ENCODE measurements at places on chromosomes 6 and 20.

DNA sequence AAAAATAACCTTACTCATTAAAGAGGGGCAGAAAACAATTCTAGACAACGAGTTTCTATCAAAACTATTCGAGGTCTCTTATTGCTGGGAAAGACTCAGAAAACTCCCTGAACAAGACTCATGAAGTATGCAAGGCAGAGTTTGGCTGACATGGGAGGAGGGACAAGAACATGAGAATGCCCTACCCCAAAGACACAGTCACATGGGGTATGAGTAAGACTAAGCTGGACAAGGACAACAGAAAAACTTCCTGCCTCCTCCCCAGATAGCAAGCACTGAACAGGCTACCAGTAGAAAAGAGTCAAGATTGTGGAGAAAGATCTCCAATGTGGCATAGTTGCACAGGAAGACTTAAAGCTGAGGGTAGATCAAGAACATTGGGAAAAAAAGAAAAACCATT lies 39.7 kb upstream of the PHIP start:
- no peak for DNase-seq

- DNase-seq: no peak
Observed at GRCh38 chr20:23293689-23294088, 56.9 kb upstream of the NXT1 start.

GRCh38 chr6:125220712-125221111 lies 67.1 kb downstream of the TPD52L1 start:
- no peak for DNase-seq

- DNase-seq: no peak
Observed at GRCh38 chr6:130322673-130323268, 43.0 kb upstream of the TMEM200A start.

GRCh38 chr6:72856801-72857200 lies 234.9 kb downstream of the KCNQ5 start:
- DNase-seq: no peak

GRCh38 chr6:131997429-131998153 lies 46.4 kb upstream of the CCN2 start:
- DNase-seq: no peak

- DNase-seq: no peak
Observed at GRCh38 chr6:63739094-63739687, 103.6 kb downstream of the PHF3 start.

- no peak for DNase-seq
Observed at GRCh38 chr20:51373713-51374455, 168.6 kb downstream of the NFATC2 start.

GRCh38 chr6:45650524-45651135 lies 272.9 kb upstream of the SUPT3H start:
- no peak for DNase-seq

DNA sequence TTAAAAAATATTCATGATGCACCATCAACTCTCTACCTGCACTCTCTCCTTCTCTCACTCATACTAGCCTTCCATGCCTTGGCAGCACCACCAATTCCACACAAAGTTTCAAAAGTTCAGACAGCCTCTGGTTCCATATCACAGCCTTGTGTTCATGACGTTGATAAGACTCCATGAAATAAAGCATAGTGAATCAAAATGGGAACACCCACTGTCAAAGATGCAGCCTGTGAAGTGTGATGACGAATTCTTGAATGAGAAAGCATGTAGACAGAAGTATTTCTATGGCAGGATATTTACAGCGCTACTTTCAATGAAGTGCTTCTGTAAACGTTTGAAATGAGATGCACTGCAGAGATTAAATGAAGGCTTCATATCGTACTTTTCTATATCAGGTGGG lies 77.3 kb upstream of the FERMT1 start:
- DNase-seq: no peak

DNA sequence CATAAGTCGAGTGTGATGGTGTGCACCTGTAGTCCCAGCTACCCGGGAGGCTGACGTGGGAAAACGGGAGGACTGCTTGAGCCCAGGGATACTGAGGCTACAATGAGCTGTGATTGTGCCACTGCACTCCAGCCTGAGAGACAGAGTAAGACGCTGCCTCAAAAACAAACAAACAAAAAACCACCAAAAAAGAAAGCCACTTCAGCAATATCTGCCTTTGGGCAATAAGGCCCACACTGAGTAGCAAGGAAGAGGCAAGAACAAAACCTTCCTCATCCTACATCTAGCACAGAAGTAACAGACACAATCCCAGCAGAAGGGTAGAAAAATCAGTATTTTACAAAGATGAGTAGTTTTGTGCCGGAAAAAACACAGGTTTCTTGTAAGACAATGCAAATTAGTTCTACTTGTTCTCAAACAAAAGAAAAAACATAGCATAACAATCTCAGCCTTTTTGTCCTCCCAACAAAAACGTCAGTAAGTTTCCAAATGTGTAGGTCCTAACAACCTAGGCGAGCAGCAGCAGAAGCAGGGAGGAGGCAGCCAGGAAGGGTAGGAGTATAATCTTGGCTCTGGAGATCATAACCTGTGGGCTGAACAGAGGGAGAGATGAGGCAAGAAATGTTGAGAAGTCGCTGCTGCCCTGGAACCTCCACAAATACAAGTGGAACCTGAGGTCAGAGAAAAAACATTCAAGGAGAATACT lies 5.7 kb downstream of the PPP1R10 start:
- no peak for DNase-seq

- no peak for DNase-seq
Observed at GRCh38 chr6:167907837-167908681, 81.3 kb downstream of the AFDN start.

DNA sequence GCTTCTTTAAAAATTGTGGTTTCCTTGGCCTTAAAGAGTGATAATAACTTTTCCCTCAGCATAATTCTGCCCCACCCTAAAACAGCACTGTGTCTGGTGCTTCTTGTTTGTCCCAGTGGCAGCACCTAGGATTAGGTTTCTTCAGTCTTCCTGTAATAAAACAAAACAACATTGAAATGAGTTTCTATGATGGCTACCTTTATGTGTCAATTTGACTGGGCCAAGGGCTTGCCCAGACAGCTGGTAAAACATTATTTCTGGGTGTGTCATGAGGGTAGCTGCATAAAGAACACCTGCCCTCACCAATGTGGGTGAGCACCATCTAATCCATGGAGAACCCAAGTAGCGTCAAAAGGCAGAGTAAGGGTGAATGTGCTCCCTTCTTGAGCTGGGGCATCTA lies 117.8 kb downstream of the QRSL1 start:
- DNase-seq: no peak

GRCh38 chr20:42700372-42700771 lies 489.3 kb downstream of the PTPRT start:
- DNase-seq: no peak

DNA sequence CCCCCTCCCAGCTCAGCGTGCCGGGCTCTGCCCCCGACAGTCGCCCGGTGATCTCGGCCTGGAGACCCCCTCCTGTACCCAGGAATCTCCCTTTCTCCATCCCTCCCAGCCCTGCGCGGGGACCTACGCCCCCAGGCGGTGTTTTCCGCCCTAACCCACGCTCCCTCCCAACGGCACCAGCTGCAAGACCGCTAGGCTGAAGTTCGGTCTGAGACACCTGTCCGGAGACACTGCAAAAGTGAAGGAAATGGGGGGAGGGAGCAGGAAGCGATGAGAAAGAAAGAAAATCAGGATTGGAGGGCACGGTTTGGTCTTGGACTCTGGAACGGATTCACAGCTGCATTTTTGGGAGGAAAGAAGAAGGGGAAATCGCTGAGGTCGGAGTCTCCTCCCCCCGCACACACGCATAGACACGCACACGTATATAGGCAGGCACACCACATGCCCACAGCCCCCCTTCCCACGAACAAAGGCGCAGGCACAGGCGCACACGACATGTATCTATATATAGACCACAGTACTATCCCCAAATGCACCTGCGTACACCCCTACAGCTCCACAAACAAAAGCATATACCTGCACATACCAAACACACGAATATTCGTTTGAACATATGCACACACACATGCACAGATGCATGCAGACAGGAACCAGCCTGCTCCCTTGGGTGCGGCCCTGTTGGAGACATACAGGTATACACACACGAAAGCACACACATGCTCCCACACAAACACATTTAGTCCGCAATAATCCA lies 1.0 kb downstream of the SLC32A1 start:
- no peak for DNase-seq

DNA sequence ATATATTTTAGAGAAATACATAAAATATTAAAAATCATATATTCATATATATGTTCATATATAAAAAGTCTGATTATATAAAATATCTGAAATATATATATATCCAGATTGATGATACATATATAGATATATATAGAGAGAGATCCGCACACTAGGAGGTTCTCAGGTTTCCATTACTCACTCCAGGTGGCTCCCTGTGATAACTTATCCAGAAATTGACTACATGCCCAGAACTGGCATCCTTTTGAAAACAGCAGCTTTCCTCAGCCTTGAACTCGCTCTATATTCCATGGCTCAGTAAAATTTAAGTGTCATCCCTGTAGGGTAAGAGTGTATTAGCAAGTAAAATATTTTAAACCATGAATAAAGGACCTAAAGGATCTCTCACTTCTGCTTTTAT lies 206.8 kb downstream of the TINAG start:
- no peak for DNase-seq

DNA sequence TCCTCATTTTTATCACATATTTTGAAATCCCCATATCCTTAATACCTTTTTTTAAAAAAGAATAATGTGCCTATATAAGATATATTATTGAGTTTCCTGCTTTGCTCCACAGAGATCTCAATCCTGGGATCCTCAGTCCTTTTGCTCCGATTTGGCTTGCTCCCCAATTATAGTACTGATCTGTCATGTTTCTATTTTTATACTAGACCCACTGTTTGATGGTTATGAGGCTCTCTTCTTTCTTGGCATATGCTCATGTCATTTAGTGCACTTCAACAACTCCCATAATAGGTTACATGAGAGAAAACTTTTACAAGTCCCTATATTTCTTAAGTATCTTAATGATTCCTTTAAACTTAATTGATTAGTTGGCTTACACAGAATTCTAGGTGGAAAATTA lies 958.5 kb upstream of the EPHA7 start:
- no peak for DNase-seq

DNA sequence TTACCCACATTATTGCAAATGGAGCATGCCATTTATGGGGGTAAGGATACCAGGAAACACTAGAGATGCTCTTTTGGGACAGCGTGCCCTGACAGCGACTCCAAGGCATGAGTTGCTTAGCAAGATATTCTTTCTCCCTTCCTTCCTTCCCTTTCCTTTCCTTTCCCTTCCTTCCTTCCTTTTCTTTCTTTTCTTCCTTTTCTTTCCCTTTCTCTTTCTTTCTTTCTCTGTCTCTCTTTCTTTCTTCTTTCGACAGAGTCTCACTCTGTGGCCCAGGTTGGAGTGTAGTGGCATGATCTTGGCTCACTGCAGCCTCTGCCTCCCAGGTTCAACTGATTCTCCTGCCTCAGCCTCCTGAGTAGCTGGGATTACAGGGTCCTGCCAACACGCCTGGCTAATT lies 3.3 kb downstream of the MUCL3 start:
- no peak for DNase-seq

GRCh38 chr6:26105109-26105730 lies 18.0 kb downstream of the HFE start:
- no peak for DNase-seq

DNA sequence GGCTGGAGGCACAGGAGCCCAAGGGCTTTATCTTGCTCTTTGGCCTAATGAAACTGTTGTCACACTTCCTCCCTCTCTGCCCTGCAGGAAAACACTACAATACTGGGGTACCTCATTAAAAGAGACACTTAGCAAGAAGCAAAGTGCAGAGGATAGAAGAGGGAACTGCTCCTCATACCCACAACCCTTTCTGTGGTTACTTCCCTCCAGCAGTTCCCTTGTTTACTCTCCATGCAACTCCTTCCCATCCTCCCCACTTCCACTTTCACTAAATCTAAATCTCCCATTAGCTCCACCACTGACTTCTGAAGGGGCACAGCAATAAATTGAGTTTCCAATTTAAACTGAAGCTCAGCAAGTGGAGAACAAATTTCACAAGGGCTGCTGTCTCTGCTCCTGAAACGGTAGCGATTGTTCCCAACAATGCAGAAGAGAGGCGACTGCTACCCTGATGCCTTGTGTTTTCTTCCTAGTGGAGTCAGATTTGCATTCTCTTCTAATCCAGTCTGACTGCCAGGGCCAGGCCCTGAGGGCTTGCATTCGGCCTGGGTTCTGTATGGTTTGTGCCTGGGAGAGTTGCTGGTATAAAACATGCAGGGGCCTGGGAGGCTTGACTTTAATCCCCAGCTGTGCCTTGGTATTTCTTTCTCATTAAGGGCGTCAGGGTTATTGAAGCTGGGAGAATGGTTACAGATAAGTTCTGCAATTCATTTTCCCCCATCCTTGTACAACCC lies 454.7 kb downstream of the TFAP2B start:
- no peak for DNase-seq

DNA sequence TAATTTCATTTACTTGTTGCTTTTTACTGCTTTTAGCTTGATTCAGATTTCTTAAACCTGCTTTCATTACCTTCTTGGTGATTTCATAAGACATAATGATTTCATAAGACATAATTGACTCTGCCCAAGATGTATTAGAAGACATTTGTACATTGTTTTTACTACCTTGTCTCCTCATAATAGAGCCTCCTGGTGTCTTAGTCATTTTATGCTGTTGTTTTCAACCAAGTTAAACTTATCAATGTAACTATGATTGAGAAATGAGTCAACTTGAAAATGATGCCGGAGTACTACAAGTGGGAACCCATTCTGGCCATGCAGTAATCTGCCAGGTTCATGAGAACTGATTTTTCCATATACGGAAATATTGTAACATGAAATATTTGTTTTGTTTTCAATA lies 573.6 kb downstream of the MMUT start:
- no peak for DNase-seq

- DNase-seq: no peak
Observed at GRCh38 chr6:144283646-144284477, 1.3 kb upstream of the UTRN start.

- no peak for DNase-seq
Observed at GRCh38 chr6:65110031-65110430, 597.0 kb downstream of the EYS start.

GRCh38 chr20:50578061-50578777 lies 68.0 kb downstream of the PTPN1 start:
- DNase-seq: no peak

GRCh38 chr20:19909725-19910124 lies 107.4 kb upstream of the NAA20 start:
- DNase-seq: no peak

DNA sequence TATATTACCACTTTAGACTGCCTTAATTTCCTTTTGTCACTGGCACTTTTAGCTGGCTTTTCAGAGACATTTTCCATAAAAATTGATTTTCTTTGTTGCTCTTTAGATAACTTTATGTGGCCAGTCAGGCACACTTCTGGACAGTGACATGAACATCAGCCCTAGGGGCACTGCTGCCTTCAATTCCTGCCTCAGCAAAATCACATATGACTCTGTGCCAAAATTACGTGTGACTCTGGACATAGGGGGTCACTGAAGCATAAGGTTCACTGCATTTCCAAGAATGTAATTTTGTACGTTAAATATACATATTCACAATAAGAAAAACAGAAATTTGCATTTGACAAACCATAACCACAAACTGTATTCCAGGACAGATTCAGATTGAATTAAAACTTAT lies 66.5 kb downstream of the ESF1 start:
- DNase-seq: no peak

GRCh38 chr6:28254121-28254519 lies 2.1 kb upstream of the ZKSCAN4 start:
- no peak for DNase-seq

- no peak for DNase-seq
Observed at GRCh38 chr6:131787766-131788712, 19.8 kb upstream of the ENPP1 start.
